ENCODE measurements at places on chromosomes 5 and 9.

DNA sequence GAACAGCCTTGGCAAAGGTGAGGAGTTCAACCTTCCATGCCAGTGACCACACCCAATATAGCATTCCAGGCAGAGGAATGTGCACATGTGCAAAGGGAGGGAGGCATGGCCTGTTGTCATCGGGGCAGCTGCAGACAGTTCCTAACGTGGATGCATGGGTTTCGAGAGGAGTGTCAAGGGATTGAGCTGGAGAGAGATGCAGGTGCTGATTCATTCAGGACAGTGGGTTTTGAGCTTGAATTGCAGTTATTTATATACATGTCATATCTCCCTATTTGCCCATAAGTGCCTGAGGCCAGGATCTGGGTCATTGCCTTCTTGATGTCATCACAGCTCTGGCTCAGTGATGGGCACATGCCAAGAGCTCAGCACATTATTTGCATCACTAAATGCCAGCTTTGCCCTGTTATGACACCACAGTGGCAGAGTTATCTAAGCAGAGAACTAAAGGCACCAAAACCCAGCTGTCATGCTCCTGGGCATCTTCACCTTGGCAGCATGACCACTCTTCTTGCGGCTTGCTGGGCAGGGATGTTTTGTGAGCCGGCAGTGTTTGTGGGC lies 278.0 kb downstream of the NTRK2 start:
- DNase-seq, result no peak

- no peak for DNase-seq
Measured at GRCh38 chr9:100277166-100277979, 75.4 kb downstream of the TEX10 start.

DNA sequence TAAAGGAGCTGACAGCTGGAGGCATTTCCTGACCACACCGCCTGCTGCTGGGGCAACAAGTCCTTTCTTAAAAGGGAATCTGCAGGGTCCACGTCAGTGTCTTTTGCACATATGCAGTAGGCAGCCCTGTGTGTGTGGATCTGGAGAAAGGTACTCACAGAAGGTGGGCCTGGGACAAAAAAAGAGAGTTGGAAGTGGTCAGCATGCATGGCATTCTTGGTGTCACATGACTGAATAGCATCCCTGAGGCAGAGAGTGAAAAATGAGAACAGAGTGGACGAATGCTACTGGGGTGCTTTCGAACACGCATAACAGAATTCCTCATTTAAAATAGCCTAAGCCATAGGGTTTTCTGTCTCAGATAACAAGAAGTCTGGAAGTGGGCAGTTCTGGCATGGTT lies 47.0 kb downstream of the DNAJC21 start:
- no peak for DNase-seq

- DNase-seq, result peak; percentile 86
Measured at GRCh38 chr9:109010746-109011145, 2.6 kb downstream of the CTNNAL1 start.

GRCh38 chr9:38233796-38234355 lies 158.6 kb upstream of the ALDH1B1 start:
- DNase-seq, result no peak

- DNase-seq, result no peak
Measured at GRCh38 chr5:132601071-132601728, 44.4 kb downstream of the RAD50 start.

GRCh38 chr5:167652690-167653089 lies 638.8 kb upstream of the WWC1 start:
- no peak for DNase-seq

- no peak for DNase-seq
Measured at GRCh38 chr9:26786564-26786963, 106.0 kb downstream of the CAAP1 start.

- no peak for DNase-seq
Measured at GRCh38 chr5:123344816-123345426, 78.3 kb downstream of the CEP120 start.

DNA sequence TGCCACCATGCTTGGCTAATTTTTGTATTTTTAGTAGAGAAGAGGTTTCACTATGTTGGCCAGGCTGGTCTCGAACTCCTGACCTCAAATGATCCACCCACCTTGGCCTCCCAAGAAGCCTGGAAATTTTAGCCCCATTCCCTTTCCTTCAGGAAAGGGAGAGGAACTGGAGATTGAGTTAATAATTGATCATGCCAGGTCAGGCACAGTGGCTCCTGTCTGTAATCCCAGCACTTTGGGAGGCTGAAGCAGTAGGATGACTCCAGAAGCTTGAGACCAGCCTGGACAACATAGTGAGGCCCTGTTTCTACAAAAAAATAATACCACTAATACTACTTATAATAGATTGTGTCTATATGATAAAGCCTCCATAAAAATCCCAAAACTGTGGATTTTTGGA lies 124.6 kb downstream of the UNC13B start:
- DNase-seq, result no peak

DNA sequence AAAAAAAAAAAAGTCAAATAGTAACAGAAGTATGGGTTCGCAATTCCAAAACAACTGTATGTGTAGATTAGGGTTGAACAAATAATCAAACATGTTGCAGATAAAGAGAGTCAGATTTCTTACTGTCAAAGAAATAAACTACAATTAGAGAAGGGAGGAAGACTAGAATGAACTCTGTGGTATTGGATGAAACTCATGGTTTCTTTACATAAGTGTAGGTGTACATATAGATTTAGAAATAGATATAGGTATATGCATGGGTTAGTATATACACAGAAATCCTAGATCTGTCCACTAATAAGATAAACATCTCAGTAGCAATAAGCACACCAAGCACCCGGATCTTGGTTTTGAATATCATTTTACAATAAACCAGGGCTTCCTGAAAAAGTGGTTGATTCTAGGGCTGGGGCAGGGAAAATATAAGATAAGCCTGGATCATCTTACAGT lies 21.3 kb downstream of the DTWD2 start:
- DNase-seq, result no peak

GRCh38 chr9:68861436-68861835 lies 152.5 kb downstream of the PRKACG start:
- DNase-seq, result no peak

Measured in hematopoietic multipotent progenitor cell treated with erythropoietin and hydrocortisone succinate and interleukin-3 and kit ligand, for 15 days (in vitro differentiated cells).